ENCODE measurements at places on chromosomes 7 and 10. TPM values are rescaled to one million over a fixed set of nuclear protein-coding genes. Genes with fewer than 3 reads are reported as not detected.
A peak's percentile ranks its signal among the peaks of the same experiment; 100 is the strongest.

CALCR gene
- not detected for total RNA-seq

MSMB gene
- not detected for total RNA-seq

CALHM3 gene
- not detected for total RNA-seq

SAP25 gene
- total RNA-seq, result 102 TPM

NET1 gene
- 26.9 TPM for total RNA-seq

TRIL gene
- total RNA-seq, result not detected

TACC2 gene
- not detected for total RNA-seq

TMEM209 gene
- 36.9 TPM for total RNA-seq

DNA sequence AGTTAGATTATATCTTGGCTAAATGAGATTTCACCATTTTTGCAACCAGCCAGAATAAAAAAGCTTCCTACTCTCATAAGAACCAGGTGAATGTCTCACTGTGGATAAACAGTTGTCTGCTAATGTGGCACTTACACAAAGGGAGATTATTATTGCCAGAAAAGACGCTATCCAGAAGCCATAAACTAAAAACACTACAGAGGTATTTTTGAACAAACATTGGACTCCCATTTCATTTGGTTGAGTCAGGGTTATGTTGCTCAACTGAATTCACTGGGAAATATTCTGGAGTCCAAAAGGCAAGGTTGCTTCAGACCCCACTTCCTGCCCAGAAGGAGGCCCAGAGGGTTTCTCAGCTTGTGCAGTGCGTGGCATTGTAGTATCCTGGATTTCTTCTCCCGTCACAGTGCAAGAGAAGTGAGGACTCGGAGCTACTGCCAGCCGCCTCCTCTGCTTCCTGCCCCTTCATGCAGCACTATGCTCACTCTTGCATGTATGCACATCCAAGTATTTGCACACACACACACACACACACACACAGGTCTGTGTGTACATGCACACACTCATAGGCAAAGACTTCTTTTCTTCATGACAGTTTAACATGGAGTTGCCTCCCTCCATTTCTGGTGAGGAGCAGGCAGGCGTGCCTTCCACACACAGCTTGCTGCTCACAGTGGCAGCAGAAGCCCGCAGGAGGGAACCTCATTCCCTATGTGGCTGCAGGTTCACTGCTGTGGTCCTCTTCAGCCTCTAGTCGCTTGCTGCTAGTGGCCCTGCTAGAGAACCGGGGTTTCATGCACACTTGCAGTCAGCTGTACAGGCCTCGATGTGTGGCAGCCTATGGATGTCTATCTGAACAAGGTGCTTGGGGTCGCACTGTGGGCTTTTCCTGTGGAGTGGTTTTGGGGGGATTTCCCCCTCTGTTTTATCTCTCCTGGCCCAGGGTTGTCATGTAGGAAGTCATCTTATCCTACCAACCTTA, 10.1 kb downstream of the DENND10 start:
- no peak overlapping the region for H3K4me3 ChIP-seq
- peaks cover 10% of the 10 kb centered on the region for H3K4me1 ChIP-seq
- no peaks in the 10 kb centered on the region for H3K27me3 ChIP-seq
- H3K36me3 ChIP-seq, result no peaks in the 10 kb centered on the region
- peak overlapping the region; percentile 61 for H3K27ac ChIP-seq

GRCh38 chr7:49660170-49660783, 113.2 kb upstream of the VWC2 start:
- no peak overlapping the region for H3K4me3 ChIP-seq
- H3K4me1 ChIP-seq, result no peaks in the 10 kb centered on the region
- H3K36me3 ChIP-seq, result no peaks in the 10 kb centered on the region
- H3K27ac ChIP-seq, result no peak overlapping the region
- no peaks in the 10 kb centered on the region for H3K27me3 ChIP-seq

DNA sequence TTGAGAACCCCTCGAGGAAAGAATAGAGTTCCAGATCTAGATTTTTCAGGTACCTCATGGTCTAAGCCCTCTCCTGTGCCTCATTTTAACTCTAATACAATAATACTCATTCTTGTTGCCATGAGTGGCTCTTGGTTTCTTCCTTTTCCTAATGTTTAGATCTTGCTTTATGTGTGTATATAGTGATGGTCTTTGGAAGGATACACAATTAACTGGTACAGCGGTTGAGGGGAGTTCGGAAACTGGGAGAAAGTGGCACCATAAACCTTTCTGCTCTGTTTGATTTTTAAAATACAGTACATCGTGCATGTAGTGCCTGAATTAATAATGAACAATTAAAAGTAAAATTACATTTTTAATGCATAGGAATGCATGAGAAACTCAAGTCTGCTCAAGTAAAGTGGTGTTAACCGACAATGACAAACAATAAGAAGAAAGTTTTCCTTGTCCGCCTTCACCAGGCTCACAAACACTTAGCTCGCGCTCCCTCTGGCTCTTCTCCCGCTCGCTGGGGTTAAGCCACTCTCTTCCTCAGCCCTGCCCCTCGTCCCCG, 386 bp upstream of the EIF4EBP2 start:
- H3K27me3 ChIP-seq, result no peaks in the 10 kb centered on the region
- H3K36me3 ChIP-seq, result peaks cover 2% of the 10 kb centered on the region
- peak overlapping the region; percentile 96 for H3K4me3 ChIP-seq

GRCh38 chr10:79229071-79229541, 118.2 kb upstream of the PPIF start:
- H3K4me3 ChIP-seq, result no peak overlapping the region
- H3K4me1 ChIP-seq, result no peaks in the 10 kb centered on the region
- H3K27ac ChIP-seq, result no peak overlapping the region
- DNase-seq, result no peak
- no peaks in the 10 kb centered on the region for H3K36me3 ChIP-seq

GRCh38 chr7:81956520-81956919, 186.7 kb upstream of the HGF start:
- no peaks in the 10 kb centered on the region for H3K4me1 ChIP-seq
- no peaks in the 10 kb centered on the region for H3K36me3 ChIP-seq
- no peaks in the 10 kb centered on the region for H3K27me3 ChIP-seq

DNA sequence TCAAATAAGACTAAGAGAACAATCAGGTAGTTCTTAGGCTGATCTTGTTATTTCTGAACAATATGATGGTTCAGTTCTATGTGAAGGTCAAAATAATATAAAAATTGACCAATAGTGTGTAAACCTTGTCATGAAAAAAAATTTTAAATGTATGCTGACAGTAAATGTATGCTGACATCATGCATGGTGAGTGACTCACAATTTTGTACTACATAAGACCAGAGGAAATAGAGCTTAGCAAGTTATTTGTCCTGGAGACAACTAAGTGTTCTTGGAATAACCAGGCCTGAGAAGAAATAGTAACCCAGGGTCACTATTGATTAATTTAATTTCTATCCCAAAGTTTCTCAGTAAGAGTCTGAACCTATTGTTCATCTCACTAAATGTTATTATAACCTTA, 182.2 kb upstream of the PCDH15 start:
- no peaks in the 10 kb centered on the region for H3K4me1 ChIP-seq
- no peak for DNase-seq
- no peak overlapping the region for H3K4me3 ChIP-seq
- no peaks in the 10 kb centered on the region for H3K27me3 ChIP-seq
- no peaks in the 10 kb centered on the region for H3K36me3 ChIP-seq
- H3K27ac ChIP-seq, result no peak overlapping the region

DNA sequence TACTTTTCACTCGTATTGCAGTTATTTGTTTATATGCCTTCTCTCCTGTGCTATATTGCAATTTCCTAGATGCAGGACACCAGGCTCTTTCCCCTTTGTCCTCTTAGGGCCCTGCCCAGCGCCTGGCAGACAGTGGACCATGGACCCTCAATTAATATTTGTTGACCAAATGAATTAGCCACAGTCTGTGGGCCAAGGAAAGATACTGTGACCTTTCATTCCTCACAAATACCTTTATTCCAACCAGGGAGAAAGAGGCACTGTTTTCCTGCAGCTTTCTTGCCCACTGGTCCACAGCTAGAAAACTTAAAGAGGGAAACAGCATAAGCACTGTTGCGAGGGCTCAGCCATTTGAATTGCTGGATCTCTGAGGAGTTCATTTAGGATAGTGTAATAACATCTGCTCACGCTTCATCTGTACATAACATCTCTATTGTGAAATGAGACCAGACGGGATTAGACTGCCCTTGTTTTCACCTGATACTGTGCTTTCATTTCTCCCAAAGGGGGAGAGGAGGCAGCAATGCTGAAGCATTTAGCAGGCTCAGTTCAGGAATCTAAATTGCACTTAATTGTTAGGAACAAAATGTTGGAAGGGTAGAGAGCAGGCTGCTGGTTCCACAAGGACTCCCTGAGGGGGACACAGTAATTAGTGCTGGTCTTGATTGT, 46.7 kb downstream of the TNS3 start:
- no peaks in the 10 kb centered on the region for H3K4me1 ChIP-seq
- no peak overlapping the region for H3K27ac ChIP-seq
- H3K36me3 ChIP-seq, result no peaks in the 10 kb centered on the region
- no peak overlapping the region for H3K4me3 ChIP-seq

DNA sequence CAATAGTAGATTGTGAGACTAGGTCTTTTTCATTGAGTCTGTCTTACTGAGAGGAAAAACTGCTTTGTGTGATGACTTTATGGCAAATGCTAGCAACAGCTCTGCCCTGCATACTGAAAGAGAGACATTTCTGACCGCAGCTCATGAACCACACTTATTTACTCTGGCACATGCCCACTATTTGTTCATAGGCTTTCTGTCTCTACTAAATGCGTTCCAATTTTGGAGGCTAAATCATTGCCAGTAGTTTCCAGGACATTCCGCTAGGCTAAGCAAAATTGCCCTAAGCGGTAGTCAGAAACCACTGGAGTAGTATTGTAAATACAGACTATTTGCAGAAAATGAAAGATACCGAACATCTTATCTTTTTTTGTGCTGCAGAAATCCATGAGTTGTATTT, 55.6 kb upstream of the DLX6 start:
- DNase-seq, result no peak
- no peak overlapping the region for H3K27ac ChIP-seq
- no peaks in the 10 kb centered on the region for H3K4me1 ChIP-seq
- H3K4me3 ChIP-seq, result no peak overlapping the region
- H3K27me3 ChIP-seq, result peaks cover 13% of the 10 kb centered on the region
